Stimulated activated CD4-positive, alpha-beta T cell treated with anti-CD3 and anti-CD28 coated beads, Interleukin-12 subunit alpha, Interleukin-12 subunit beta, amount 100 ng/mL, for 48 hours (primary cell): ENCODE measurements at places on chromosomes 2 and 18.

GRCh38 chr2:204913854-204914464 is 368.7 kb downstream of the PARD3B start:
- DNase-seq: no peak

DNA sequence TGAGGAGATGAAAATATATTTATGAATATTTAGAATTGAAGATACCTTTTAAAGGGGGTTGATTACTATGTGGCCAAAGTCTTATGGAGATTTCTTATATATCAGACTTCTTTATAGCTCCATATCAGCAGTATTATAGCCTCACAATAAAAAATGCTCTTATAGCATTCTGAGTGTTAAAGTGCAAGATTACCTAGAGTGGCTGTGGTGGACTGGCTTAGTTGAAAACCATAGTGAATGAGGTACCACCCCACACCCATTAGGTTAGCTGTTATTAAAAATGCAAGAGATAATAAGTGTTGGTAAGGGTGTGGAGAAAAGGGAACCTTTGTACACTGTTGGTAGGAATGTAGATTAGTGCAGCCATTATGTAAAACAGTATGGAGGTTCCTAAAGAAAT is 39.7 kb downstream of the NCOA1 start:
- DNase-seq: no peak

DNA sequence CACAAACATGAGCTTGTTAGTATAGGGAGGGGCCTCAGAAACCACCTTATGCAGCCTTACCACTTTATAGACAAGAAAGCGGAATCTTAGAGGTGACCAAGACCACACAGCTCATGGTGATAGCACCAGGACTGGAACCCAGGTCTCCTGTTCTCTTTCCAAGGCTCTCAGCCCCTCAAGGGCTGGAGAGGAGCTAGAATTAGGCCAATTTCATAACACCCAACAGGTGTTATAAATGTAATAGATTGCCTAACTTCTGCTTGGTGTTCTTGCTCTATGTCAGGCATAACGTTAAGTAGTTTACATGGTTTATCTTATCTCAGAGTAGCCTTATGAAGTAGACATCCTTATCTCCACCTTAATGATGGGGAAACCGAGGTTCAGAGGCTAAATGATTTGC is 42.9 kb downstream of the RPL37A start:
- DNase-seq: no peak

DNA sequence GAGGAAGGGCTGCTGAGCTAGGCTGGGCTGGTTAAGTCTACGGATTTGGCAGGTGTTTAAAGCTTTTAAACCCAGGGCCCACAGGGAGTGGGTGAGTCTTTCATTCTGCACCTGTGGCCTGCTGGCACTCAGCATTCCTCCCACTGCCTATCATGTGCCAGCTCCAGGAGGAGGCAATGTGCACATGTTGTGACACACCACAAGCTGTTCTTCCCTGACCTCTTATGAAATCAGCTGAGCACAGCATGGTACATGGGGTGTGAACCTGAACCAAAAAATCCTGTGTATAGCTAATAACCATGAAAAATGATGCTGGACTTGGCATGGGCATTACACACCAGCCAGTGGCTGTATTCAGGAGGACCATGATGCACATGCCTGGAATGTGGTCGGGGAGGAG is 297.9 kb upstream of the MMADHC start:
- DNase-seq: no peak

DNA sequence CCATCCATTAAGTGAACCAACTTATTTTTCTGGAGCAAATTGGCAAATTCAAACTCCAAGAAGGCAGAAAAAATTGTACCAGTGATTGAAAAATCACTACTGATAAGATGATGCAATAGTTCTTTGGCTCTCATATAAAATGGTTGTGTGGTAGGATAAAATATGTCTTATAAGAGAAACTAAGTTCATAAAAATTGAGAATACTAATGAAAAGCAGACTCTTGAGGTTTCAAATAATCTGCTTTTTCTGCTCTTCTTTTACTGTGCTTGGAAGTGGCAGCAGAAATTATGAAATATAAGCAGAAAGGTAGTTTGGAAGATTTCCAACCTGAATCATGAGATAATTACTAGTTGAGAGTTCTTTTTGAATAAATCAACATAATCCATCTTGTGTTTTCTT is 61.9 kb downstream of the PPP1R1C start:
- DNase-seq: no peak
